Effector CD8-positive, alpha-beta T cell (primary cell): ENCODE measurements at places on chromosomes 1 and 21.

- no peak for DNase-seq
Observed at GRCh38 chr1:116511459-116512019, 59.3 kb downstream of the CD58 start.

DNA sequence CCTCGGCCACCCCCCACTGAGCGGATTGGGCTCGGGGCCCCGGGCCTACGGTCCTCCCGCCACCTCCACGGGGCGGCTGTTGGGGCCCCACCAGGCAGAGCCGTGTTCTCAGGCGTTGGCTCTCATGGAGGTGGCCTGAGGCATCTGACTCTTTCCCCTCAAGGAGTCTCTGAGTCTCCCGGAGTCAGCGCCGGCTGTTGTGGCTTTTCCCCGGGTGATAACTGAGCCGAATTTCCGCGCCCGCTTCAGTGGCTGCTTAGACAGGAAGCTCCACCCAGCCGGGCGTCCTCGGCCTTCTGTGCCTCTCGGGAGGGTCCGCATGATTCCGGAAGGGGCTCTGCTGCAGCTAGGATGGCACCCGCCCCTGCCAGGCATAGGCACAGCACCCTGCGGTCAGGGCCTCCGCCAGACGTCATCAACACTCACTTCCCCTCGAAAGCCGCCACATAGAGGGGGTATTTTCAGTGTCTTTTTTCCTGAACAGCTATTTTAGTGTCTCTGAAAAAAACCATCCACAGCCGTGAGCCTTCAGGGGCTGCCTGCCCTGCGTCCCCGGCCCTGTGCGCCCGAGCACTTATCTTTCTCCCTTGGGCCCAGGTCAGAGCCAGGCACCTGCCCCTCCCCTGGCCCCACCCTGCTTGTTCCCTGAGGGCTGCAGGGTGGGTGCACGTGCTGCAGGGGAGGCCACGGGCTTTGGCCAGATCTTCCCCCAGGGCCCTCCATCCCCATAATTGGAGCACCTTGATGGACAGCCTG is 72.9 kb downstream of the SKI start:
- peak; percentile 85 for DNase-seq

GRCh38 chr1:245863566-245864184 is 643.4 kb downstream of the SMYD3 start:
- DNase-seq = no peak

- DNase-seq = no peak
Observed at GRCh38 chr1:30290581-30290980, 432.8 kb downstream of the MATN1 start.

- no peak for DNase-seq
Observed at GRCh38 chr1:57789936-57790335, 366.1 kb upstream of the DAB1 start.

- DNase-seq = no peak
Observed at GRCh38 chr1:205191622-205192021, 19.9 kb downstream of the DSTYK start.
